GM23248 (cell line): ENCODE measurements at places on chromosomes 3 and 15. TPM values are rescaled to one million over a fixed set of nuclear protein-coding genes. Genes with fewer than 3 reads are reported as not detected.
A peak's percentile ranks its signal among the peaks of the same experiment; 100 is the strongest.

The DVL3 gene
- total RNA-seq, result 66.9 and 76.4 TPM in 2 replicates

DNA sequence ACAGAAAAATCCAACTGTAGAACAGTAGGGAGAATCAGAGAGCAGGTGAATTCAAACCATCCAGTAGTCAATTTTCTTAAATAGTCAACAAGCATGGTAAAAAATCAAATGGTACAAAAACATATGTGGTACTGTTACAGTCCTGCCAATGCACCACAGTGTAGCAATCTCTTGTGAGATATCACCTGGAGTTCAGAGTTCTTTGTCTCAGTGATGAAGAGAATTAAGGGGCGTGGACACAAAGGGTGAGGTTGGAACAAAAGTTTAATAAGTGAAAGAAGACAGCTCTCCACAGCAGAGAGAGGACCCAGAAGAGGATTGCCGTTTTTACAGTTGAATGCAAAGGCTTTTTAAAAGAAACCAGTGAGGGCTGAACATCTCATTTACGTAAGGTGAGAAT, 113.2 kb downstream of the NEO1 start:
- DNase-seq, result no peak

The TTC21A gene
- 0.25 and 1.2 TPM in 2 replicates for total RNA-seq

- DNase-seq, result no peak
Observed at GRCh38 chr3:143348486-143349327, 229.1 kb downstream of the CHST2 start.

The KLHDC8B gene
- 19.5 and 22.5 TPM in 2 replicates for total RNA-seq

GRCh38 chr15:50355619-50355905, 564 bp upstream of the GABPB1 start:
- DNase-seq, result peak; percentile 36
